ENCODE measurements at places on chromosomes 3 and 15. TPM values are rescaled to one million over a fixed set of nuclear protein-coding genes. Genes with fewer than 3 reads are reported as not detected.

- no peak for DNase-seq
- H3K27me3 ChIP-seq = no peaks in the 10 kb centered on the region
- H3K4me1 ChIP-seq = no peaks in the 10 kb centered on the region
- no peaks in the 10 kb centered on the region for H3K36me3 ChIP-seq
- no peak overlapping the region for H3K27ac ChIP-seq
Measured at GRCh38 chr3:58899953-58900298, 149.9 kb downstream of the CFAP20DC start.

DNA sequence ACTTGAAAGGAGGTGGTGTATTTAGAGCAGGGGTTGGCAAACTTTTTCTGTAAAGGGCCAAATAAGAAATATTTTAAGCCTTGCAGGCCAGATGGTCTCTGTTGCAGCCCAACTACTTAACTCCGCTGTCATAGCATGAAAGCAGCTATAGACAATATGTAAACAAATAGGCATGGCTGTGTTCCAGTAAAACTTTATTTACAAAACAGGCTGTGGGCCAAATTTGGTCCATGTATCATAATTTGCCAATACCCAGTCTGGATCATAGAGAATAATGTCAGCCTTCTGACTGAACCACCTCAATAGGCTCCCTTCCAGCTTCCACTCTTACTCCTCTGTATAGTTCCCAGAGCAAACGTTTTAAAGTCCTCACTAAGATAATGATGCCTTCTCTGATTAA is 638.8 kb upstream of the CFAP20DC start:
- DNase-seq = no peak
- no peaks in the 10 kb centered on the region for H3K36me3 ChIP-seq
- no peaks in the 10 kb centered on the region for H3K4me1 ChIP-seq
- peaks cover 2% of the 10 kb centered on the region for H3K27me3 ChIP-seq

GRCh38 chr3:64264501-64265109 is 39.3 kb upstream of the PRICKLE2 start:
- no peaks in the 10 kb centered on the region for H3K4me1 ChIP-seq
- H3K27me3 ChIP-seq = peaks cover 5% of the 10 kb centered on the region
- no peak overlapping the region for H3K27ac ChIP-seq
- no peak overlapping the region for H3K4me3 ChIP-seq

DNA sequence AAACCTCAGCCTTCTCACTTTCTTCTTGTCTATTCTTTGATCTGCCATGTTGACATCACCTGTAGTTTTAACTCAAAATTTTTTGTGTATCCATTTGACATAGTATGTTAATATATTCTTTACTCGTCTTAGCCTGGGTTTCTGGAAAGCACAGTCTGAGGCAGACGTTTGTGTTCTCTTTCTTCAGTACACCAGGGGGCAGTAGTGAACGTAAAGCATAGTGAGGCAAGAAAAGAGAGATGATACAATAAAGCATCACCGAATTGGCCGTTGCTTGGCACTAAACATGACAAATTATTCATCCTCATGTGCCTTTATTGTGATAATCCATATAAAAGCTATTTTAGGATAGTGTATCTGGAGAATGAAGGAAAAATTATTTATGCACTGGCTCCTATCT is 141.0 kb upstream of the MYRIP start:
- no peak overlapping the region for H3K4me3 ChIP-seq
- H3K4me1 ChIP-seq = no peaks in the 10 kb centered on the region
- no peaks in the 10 kb centered on the region for H3K36me3 ChIP-seq
- H3K27ac ChIP-seq = no peak overlapping the region
- no peak for DNase-seq

GRCh38 chr3:78986416-78987101 is 781.2 kb downstream of the ROBO1 start:
- no peak for DNase-seq
- no peak overlapping the region for H3K27ac ChIP-seq
- H3K36me3 ChIP-seq = no peaks in the 10 kb centered on the region

GRCh38 chr3:43364926-43365325 is 78.6 kb downstream of the SNRK start:
- no peak for DNase-seq
- no peak overlapping the region for H3K27ac ChIP-seq
- no peaks in the 10 kb centered on the region for H3K36me3 ChIP-seq
- no peaks in the 10 kb centered on the region for H3K4me1 ChIP-seq

- H3K27ac ChIP-seq = no peak overlapping the region
- no peaks in the 10 kb centered on the region for H3K4me1 ChIP-seq
- no peak for DNase-seq
- H3K27me3 ChIP-seq = no peaks in the 10 kb centered on the region
Measured at GRCh38 chr3:150577855-150578254, 25.3 kb upstream of the SELENOT start.

DNA sequence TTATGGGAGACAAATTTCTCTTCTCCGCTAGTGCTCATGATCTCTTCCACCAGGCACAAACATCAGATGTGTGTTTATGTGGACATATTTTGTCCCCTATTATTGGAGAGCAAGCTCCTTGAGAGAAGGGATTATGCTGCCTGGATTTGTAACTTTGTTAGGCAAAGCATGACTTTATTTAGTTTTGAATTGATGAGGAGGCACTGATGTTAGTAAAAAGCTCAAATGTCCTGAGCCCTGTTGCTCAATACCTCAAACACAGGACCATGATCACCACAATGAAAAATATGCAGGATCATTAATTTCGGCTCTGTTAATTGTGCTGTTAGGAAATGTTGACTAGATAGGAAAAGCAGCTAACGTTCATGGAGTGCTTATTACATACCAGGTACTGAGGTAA is 29.1 kb downstream of the SCG5 start:
- H3K36me3 ChIP-seq = no peaks in the 10 kb centered on the region
- no peaks in the 10 kb centered on the region for H3K4me1 ChIP-seq
- H3K4me3 ChIP-seq = no peak overlapping the region

MAGI1 gene
- total RNA-seq = 0.26 TPM

CNTN3 gene
- total RNA-seq = not detected

GALNT15 gene
- total RNA-seq = not detected

CKMT1B gene
- not detected for total RNA-seq

CDHR4 gene
- not detected for total RNA-seq

IL17RE gene
- 1.1 TPM for total RNA-seq

NPTN gene
- total RNA-seq = 26.6 TPM

All from T-cell (primary cell).